HFFc6 (cell line): ENCODE measurements at places on chromosomes 5 and 9. TPM values are rescaled to one million over a fixed set of nuclear protein-coding genes. Genes with fewer than 3 reads are reported as not detected.
A peak's percentile ranks its signal among the peaks of the same experiment; 100 is the strongest.

The ARID3C gene
- not detected in 3 replicates for total RNA-seq

- DNase-seq = no peak
Measured at GRCh38 chr5:180053061-180053602, 18.4 kb downstream of the RNF130 start.

- DNase-seq = no peak
Measured at GRCh38 chr9:703392-703791, 138.1 kb upstream of the DMRT1 start.

The ELAVL2 gene
- total RNA-seq = not detected in 3 replicates

DNA sequence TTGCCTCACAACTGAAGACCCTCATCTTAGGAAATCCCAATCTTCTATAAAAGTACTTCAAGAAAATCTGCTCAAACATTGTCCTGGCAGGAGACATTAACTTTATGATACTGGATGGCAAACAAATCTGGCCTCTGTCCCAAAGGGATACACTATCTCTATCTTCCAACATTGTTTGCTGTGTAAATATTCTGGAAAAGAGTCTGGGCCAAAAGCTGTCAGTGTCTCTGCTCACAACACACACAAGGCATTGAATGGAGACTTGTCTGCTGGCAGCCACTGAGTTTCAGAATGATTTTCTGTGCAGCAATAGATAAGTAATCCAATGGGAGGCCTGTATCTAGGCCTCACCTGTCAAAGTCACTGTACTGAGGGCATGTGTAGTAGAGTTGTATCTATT is 471.1 kb downstream of the DMAC1 start:
- no peak for DNase-seq

The SLC12A7 gene
- 0.12 TPM in 1 of 3 replicates, not detected in the others for total RNA-seq

DNA sequence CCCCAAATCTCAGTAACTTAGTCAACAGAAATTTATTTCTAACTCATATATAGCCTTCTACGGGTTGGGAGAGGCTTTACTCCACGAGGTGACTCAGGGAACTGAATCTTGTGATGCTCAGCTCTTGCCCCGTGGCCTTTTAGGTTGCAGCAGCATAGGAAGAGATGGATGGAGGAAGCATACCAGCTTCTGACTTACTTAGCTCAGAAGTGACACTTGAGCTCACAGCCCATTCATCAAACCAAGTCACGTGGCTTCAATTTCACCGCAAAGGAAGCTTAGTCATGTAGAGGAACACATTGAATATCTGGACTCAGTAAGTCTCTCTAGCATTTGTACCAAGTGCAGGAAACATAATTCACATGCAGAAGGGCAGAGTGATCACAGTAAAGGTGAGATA is 124.1 kb upstream of the KCNN2 start:
- peak; percentile 99 for DNase-seq

DNA sequence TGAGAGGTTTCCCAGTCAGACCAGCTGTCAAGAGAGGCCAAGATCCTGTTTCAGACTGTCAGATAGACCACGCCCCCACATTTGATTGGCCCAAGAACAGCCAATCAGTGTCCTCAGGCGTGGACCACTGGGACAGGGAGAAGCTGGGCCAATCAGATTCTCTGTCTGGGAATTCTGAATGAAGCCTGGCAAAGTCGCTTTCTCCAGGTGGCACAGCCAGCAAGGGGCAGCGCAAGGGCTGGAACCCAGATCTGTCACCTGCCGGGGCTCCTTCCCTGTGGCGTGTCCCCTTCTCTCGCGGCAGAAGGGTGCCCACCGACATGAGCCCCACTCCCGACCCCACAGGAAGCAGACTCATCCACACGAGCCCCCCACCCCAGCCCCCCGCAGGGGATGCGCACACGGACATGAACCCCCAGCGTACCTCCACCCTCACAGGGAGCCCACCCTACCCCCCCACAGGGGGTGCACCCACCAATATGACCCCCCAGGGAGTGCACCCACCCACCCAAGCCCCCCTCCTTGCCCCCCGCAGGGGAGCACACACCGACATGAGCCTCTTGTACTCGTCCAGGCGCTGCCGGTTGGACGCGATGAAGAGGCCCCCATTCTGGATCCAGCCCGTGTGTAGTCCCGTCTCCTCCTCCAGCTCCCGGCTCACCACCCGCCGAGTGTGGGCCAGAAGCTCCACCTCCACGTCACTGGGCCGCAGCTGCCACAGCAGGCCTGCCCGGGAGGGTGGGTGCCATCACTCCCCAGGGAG is 6.1 kb downstream of the SARDH start:
- DNase-seq = peak; percentile 28

The ZNF462 gene
- 11.5 to 16.7 TPM (median 12.6 TPM) in 3 replicates for total RNA-seq

DNA sequence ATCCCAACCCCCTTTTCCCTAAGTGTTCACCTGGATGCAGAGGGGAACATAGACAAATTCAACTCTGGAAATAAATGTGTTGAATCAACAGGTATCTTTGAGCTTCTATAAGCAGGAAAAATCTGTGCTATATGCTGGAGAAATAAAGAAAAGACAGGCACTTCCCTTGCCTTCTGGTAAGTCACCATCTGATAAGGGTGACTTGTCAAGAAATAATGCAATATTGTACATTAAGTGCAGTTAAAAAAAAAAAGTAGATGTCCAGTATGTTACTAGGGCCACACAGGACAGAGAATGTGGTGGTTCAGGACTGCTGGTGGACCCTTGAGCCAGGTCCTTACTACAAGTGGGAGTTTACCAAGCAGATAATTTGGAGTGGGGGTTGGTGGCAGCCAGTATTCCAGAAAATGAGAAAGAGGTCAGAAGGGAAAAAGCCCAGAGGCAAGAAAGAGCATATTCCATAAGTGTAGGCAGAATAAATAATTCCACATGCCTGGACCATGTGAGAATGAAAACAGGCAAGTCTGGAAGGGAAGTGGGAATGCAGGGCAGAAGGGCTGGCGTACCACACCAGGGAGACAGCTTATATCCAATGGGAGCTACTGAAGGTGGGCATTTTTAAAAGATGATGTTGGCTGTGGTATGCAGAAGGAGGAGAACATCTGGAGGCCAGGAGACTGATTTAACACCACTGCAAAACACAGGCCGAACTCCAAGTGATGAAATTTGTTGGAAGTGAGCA is 209.9 kb downstream of the SEMA5A start:
- peak; percentile 23 for DNase-seq

DNA sequence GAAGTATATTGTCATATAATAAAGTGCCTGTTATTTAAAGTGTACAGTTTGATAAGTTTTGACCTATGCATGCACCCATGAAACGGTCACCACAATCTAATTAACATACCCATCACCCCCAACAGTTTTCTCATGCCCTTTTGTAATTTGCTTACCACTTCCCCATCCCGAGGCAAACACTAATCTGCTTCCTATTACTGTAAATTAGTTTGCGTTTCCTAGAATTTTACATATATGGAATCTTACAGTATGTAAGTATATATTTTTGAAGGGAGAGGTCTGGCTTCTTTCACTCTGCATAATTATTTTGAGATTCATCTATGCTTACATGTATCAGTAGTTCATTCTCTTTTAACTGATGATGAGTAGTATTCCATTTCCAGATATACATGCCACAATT is 56.5 kb downstream of the AMBP start:
- no peak for DNase-seq

DNA sequence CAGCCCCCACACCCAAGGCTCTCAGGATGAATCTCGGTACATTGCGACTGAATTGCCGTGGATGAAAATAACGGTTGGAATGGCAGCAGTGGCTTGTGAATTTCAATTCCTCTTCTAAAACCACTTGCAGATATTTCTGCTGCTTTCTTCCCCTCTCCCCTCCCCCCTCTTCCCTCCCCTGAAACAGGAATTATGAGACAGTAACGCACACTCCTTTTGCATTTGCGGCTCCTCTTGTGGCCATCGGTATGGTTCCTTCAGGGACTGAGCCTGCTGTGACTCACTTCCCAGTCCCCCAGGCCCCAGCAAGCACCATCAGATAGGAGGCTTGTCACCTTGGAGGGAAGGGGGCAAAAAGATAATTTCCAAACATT is 9.7 kb downstream of the DCANP1 start:
- DNase-seq = peak; percentile 59

GRCh38 chr9:35683323-35683722 is 6.4 kb downstream of the TPM2 start:
- no peak for DNase-seq

DNA sequence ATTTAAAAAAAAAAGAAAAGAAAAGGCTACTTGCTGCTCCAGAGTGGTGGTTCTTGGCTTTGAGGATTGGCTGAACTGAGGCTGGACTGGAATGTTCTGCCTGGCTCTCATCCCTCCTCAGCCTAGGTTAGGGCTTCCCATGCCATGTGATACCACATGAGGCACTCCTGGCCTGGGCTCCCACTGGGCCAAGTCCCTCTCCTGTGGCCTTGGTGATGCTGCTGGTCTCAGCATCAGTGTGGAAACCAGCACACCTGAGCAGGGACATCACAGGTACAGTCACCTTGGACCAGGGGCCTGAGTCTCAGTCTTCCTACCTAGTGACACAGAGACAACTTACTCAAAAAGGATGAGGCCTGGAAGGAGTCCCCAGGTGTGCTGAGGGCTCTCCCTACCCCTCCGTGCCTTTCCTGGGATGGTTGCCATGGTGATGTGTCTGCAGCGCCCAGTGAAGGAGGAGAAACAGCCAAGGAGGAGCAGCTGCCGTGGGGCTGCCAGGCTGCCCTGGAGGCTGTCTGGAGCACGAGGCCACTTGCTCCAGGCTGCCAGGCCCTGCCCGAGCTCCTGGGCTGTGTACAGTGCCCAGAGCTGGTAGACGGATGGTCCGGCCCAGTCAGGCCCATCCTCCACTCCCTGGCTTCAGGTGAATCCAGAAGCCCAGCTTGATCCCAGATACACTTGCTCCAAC is 71.0 kb downstream of the WNK2 start:
- DNase-seq = no peak

DNA sequence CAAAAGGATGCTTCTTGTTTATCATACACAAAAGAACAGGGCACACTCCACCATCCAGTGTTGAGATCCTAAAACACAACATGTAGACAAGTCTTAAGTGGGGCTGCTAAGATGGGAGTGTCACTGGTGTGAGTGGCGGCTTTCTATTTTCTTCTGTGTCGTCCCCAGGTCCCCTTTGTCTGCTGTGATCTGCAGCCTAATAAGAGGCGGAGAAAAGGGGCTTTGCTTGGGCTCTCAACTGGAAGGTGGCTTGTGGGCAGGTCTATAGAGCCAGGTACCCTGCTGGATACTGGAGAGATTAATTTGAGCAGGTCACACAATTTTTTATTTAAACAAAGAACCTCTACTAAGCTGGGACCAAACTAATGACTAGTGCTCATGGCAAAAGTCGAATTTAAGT is 126.1 kb upstream of the SAP30L start:
- DNase-seq = no peak

- no peak for DNase-seq
Measured at GRCh38 chr9:134962973-134963364, 45.3 kb upstream of the FCN1 start.

- DNase-seq = no peak
Measured at GRCh38 chr9:134853893-134854292, 26.7 kb upstream of the FCN2 start.

GRCh38 chr5:107969847-107970246 is 299.1 kb upstream of the EFNA5 start:
- no peak for DNase-seq

GRCh38 chr5:32639943-32640342 is 54.6 kb downstream of the SUB1 start:
- no peak for DNase-seq

DNA sequence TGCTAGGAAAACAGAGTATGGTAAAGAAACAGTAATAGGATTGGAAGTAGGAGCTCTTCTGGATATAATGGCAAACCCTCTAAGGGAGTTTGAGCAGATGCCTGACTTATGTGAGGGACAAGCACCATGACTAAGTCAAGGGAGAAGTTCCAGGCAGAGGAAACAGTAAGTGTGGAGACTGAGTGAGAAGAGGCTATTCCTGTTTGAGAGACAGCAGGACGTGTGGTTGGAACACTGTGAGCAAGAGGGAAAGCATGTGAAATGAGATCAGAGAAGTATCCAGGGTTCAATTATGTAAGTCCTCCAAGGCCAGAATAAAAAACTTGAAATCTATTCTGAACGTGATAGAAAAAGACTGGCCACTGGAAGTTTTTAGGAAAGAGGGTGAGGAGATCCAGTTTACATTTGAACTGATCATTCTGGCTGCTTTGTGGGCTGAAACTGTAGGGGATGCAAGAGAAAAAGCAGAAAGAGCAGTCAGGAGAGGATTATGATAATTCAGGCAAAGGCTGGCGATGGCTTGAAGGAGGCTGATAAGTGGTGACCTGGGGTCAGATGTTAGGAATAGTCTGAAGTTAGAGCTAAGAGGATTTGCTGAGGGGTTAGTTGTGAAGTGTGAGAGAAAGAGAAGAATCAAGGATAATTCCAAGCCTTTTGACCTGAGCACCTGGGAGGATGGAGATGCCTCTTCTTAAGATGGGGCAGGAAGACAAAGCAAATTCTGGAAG is 19.2 kb downstream of the DMAC1 start:
- peak; percentile 46 for DNase-seq

The REEP2 gene
- total RNA-seq = 28.1 to 37.1 TPM (median 36.6 TPM) in 3 replicates

The SLC31A2 gene
- 7.5 and 10.0 TPM in 2 replicates for total RNA-seq

- DNase-seq = no peak
Measured at GRCh38 chr9:105024529-105024928, 96.6 kb upstream of the ABCA1 start.

DNA sequence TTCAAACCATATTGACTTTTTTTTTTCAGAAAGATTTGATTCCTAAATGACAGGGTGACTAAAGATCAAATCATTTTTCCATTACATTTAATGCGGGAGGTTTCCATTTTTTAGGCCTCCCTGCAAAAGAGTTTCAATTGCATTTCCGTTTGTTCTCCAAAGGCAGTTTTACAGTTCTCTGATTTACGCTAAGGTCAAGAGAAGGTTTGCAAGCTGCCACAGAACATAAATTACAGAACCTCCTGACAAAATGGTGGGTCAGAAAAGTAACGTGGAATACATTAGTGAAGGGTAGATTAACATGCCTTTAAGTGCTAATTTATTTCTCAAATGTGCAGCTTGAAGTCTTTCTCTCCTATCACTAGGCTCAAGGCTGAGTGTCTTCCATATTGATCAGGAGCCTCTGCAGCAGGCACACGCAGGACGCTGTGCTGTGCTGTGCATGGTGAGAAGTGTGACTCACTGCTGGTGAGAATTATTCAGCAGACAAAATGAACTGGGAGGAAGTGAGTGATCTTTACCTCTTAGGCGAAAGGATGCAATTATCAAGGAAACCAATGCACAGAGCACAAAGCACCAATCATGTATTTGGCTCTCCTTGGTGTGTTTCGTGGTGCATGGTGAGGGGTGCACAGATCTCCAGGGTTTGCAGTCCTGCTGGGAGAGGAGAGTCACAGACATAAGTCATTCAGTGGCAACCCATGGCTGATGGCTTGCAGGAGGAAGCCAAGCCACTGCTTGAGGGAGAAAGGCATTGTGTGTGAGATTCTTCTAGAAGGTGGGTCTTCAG is 136.3 kb downstream of the TENT4A start:
- DNase-seq = no peak

The BAAT gene
- total RNA-seq = not detected in 2 replicates
